ENCODE measurements at places on chromosomes 13 and 19.

GRCh38 chr19:1041272-1041834, 1.4 kb downstream of the ABCA7 start:
- no peak for DNase-seq

- no peak for DNase-seq
Observed at GRCh38 chr19:1472231-1473084, 6.6 kb downstream of the C19orf25 start.

DNA sequence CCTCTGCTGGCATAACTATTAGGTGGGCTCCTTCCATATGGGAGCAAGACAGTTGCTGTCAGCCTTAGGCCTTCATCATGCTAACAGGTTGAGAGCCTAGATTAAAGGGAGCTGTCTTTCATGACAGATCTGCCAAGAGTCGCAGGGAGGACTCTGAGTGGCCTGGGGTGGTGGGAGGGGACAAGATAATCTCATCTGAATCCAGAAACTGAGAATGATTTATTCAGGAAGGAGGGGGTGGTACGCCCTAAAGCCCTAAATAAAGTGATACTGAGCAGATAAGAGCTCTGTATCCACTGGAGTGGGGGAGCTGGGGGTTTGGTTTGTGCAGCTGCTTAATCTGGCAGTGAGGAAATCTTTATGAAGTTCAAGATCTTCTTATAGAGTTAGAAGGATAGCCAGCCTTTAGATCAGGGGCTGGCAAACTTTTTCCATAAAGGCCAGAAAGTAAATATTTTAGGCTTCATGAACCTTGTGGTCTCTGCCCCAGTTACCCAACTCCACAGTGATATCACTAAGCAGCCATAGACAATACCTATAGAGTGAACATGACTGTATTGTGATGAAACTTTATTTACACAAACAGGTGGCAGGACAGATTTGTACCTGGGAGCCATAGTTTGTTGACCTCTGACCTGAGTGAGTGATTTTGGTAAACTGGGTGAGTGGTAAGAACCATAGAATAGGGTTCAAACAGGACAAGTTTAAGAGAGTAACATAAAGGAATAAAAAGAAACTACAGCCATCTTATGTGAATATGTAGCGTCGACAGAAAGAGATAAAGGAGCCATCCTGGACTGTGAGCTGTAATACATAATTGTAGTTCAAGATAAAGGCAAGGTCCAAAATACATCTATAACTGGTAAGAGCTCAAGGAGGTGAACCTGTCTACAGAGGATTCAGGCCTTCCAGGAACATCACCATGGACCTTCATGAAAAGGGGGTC, 9.8 kb upstream of the STK24 start:
- DNase-seq = no peak

- DNase-seq = no peak
Observed at GRCh38 chr19:6424195-6424938, at the start of gene KHSRP. TSS of gene KHSRP (minus strand) at chr19:6424811. CDS start at chr19:6424701, 110 bp downstream.

Data from hematopoietic multipotent progenitor cell treated with erythropoietin and hydrocortisone succinate and interleukin-3 and kit ligand, for 15 days (in vitro differentiated cells).